GM18507 (cell line): ENCODE measurements at places on chromosomes 3 and 15.

DNA sequence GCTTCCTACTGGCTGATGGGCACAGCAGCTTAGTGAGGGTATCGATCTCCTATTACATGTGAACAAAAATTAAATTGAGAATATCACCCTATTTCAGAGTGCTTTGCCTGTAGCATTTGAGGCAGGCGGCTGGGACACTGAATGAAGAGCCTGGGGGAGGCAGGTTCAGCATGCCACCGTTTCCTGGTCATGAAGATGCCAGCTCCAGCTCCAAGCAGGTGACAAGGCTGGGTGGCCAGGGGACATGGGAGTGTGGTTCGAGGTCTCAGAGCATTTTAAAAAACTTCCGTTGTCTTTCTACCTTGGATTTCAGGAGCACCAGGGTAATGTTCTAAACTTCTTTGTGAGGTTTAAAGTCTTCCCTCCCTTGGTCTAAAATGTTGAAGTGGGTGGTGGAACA lies 158.2 kb downstream of the RPLP1 start:
- no peak for DNase-seq

GRCh38 chr3:171871392-171872274 lies 28.5 kb downstream of the TMEM212 start:
- no peak for DNase-seq

DNA sequence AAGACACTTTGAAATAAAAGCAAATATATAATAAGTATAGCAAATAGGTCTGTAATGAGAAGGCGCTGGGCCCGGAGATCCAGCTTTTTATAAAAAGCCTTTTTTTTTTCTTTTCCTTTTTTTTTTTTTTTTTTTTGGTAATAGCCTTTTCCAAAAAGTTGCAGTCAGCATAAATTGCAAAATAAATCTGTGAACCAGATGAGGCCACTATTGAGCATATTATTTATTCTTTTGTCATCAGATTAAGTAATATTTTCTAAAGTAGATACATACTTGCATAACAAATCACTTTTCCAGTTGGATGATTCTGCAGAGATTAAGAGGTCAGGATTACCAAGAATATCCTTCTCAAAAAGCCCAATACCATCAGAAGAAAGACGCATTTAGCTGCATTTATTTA lies 24.9 kb downstream of the FMN1 start:
- DNase-seq, result no peak

DNA sequence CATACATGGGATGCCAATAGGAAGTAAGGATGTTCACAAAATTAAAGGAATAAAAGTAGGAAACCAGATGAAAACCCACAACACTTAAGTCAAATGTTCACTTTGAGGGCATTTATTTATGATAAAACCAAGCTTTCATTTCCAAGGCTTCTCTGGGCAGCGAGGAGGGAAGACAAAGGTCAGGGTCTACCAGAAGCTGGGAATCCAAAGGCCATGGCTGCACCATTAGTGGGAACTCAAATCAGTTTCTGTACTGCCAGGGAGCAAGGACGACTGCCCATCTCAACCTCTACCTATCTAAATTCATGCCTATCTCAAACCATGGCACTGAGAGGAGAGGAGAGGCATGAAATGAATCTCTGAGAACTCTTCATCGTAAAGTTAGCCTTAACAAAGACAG lies 22.6 kb downstream of the PBRM1 start:
- DNase-seq, result no peak

GRCh38 chr3:42655331-42655888 lies 1.9 kb downstream of the ZBTB47 start:
- DNase-seq, result no peak

DNA sequence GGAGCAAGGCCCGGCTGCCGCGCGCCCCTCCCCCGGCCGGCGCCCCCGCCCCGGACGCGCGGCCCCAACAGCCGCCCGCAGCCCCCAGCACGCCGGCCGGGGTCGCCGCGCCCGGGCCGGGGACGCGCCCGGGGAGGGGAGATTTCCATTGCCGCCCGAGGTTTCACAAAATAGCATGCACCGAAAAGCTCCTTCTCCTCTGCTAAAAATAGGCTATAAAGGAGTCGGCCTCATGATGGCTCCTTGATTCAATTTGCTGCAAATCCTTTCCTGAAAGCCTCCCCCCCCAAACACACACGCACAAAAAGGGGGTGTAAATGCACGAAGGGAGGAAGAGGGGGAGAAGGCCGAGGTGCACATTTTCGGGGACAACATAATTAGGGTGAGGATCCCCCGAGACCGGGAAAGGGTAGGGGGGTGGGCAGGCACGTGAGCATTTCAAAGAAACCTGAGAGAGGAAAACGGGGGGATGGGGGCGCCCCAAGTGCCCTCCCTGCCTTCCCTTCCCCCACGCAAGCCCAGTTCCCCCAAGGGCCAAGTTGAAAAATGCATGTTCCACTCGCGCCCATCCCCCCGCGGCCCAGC lies 734 bp downstream of the TBL1XR1 start:
- DNase-seq, result no peak

- no peak for DNase-seq
These were observed 70.9 kb downstream of the ARMC8 start for GRCh38 chr3:138257986-138258385.

DNA sequence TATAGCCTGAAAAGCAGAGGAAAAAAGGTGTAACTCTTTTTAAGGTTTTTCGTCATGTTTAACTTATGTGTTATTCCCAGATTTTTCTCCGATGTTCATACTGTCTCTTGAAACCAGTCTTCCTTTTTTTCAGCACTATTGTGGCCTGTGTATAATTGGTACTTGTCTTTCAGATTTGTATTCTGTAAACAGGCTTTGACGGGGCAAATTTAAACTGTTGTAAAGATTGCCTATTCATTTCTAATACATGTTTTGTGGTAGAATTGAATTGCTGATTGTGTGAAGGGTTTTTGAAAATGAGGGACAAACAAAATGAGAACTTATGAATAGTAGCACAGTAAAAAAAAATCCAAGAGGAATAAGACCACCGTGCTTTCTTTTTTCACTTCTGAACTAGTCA lies 33.6 kb downstream of the AKAP13 start:
- DNase-seq, result no peak

- DNase-seq, result no peak
These were observed 65.8 kb upstream of the ZBTB38 start for GRCh38 chr3:141302364-141303141.

- no peak for DNase-seq
These were observed 228.9 kb upstream of the NR2E3 start for GRCh38 chr15:71581398-71581930.

DNA sequence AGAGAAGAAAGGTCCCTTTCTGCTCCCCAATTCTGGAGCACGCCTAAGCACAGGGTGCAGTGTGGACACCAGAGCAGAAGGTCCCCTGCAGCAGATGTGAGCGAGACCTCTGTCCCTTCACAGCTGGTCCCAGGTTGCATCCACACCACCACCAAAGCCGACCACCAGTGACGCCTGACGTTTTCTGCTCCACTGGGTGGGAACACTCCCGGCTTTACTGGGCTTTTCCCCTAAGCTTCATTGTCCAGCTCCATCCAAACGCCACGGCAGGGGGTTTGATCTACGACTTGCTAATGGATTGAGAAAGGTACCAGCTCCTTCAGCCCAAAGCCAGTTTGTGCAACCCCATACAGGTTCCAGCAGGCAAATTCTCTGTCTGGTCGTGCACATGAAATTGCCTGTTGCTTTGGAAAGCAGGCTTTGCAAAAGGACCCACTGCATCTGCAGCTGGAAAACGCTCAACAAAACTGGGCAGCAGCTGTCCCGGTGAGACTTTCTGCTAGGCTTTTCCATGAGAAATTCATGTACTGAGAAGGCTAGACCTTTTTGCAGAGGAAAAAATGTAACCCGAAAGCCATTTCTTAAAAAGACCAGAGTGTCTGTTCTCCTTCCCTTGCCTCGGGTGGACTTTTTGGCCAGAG lies 31.1 kb downstream of the ADAMTS17 start:
- DNase-seq, result no peak

GRCh38 chr15:33125894-33126537 lies 68.5 kb downstream of the FMN1 start:
- DNase-seq, result no peak

GRCh38 chr15:90560229-90560776 lies 30.6 kb downstream of the CRTC3 start:
- DNase-seq, result no peak

DNA sequence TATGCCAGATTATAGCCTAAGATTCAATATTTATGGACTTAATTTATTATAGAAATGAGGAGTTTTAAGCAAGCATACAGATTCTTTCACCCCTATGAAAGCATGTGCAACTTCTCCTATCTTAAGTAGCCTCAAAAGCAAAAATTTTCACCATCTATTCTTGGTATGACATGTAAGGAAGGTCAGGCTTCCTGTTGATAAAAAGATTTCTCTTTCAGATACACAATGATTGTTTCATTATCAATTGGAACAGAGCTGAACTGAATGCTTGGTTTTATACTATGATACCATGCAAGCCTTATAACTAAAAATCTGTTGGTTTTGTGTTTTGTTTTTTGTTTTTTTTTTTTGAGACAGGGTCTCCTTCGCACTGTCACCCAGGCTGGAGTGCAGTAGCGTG lies 3.9 kb downstream of the GRK7 start:
- DNase-seq, result no peak
